ENCODE measurements at places on chromosomes 11 and 22.

DNA sequence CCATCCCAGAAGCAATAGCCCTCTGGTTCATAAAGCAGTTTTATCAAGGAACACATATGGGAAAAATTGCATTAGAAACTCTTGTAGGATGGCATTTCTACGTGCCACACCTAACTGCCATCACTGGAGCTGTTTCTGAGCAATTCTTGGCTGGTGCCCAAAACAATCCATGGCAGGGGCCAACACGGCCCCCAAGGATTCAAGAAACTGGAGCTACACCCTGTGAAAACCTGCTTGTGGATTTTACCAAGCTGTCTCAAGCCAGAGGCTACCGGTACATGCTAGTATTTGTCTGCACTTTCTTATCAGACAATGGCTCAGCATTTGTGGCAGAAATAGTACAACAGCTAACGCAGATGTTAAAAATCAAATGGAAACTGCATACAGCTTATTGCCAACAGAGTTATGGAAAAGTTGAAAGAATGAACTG, 42.4 kb upstream of the GLYAT start:
- DNase-seq = no peak

GRCh38 chr11:58330861-58331260, 28.0 kb downstream of the OR5B17 start:
- peak; percentile 63 for DNase-seq

- DNase-seq = no peak
Observed at GRCh38 chr11:17596310-17596669, 49.2 kb downstream of the OTOG start.

DNA sequence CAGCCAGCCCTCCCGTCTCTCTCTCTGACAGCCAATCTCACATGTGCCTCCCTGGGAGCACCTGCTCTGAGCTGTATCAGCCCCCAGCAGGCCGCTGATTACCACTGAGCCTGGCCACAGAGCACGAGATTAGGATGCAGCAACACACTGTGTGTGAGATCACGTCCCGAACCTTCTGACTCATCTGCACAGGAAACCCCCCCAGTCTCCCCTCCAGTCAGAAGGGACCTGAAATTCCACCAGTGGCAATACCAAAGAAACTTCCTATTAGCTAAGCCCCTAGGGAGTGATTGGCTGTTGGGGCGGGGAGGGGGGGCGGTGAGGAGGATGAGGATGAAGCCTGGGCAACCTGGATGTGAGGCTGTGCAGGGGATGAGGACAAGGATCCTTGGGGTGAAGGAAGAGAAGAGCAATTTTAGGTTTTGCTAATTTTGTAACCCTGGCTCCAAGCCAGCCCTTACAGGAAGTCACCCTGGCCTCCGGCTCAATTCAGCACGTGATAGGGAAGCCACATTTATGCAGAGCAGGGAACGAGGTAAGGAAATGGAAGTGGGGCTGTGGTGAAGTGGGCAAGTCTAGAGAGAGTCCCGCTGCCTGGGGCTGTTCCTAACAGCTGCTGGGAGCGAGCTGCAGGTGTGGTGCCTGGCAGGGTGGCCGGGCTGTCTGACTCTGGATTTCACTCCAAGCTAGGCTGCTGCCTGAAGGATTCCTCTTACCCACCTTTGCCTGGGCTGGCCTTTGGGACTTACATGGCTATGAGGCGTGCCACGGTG, 1.9 kb downstream of the SLC43A3 start:
- peak; percentile 85 for DNase-seq

DNA sequence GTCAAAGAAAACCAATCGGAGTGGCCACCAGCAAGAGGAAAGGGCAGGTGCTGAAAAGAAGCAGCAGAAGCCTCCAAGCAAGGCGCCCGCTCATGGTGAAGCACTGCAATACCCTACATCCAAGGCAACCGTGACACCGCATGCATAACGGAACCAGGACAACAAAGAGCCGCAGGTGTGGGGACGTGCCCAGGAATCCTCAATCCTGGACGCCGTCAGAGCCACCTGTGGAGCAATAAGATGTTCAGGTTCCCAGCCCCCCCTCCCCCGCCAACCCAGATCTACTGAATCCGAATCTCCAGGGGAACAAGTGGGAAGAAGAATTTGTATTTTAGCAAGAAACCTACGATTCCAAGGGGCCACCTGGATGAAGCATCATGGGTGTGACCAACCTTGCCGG, 70.8 kb downstream of the SHANK2 start:
- no peak for DNase-seq

GRCh38 chr11:107606141-107606540, 15.2 kb downstream of the ELMOD1 start:
- DNase-seq = no peak

- DNase-seq = no peak
Observed at GRCh38 chr22:23152238-23153114, 7.2 kb downstream of the RAB36 start.

- peak; percentile 77 for DNase-seq
Observed at GRCh38 chr11:72617080-72617762, 57.0 kb downstream of the PDE2A start.

DNA sequence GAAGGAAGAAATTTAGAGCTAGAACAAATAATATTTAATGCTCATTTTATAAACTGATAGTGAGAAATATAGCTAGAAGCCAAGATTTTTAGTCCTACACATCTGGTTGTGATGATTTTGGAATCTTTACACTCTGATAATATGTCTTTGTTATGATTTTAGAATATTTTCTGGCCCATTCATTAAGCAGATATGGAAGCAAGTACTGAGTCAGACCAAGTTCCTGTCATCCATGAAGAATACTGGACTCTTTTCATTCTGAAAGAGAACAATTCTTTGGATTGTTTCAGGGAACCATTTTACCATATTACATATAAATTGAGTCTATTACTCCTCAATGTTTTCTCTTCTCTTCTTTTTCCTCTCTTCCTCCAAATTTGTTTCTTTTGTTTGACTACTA, 227.4 kb downstream of the TMEM135 start:
- DNase-seq = peak; percentile 64

DNA sequence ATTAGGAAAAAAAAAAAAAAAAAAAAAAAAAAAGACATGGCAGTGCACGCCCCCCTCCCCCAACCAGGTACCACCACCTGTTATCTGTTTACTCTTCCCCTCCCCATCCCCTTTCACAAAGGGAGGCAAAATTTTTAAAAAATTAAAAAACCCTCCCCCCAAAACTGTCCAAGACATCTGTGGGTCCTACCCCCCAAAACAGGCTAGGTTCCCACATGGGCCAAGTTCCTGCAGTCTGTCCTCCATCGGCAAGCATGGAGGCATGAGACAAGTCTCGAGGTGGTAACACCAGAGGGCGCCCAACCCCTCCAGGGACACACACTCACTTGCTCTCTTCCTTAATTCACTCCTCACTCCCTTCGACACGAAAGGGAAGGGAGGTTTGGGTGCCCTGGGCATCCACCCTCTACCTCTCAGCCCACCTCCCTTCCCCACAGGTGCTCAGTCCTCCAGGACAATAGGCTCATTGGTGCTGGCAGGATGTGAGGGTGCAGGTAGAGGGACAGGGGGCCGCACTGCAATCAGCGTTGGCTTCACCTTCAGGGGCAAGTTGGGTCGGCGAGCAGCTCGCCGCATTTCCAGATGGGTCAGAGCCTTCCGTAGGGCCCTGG, 2.2 kb upstream of the TUT1 start:
- DNase-seq = peak; percentile 80

DNA sequence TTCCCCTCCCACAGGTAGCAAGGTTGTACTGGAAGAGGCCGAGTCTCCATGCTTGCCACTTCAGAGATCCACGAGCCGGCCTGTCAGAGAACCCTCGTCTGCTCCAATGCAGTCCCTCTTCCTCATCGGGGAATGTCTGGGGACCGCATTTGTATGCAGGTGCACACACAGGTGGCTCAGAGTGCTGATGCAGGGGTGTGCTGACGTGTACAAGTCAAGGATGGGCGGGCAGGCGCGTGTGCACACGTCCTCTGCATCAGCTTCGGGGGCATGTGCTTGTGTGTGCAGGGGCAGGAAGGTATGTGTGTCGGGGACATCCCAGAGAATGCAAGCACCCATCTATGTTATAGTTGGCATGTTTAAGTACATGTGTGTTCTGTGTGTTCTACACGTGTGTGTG, 49.4 kb downstream of the ELFN2 start:
- no peak for DNase-seq

- no peak for DNase-seq
Observed at GRCh38 chr22:50027639-50028537, 15.3 kb upstream of the IL17REL start.

DNA sequence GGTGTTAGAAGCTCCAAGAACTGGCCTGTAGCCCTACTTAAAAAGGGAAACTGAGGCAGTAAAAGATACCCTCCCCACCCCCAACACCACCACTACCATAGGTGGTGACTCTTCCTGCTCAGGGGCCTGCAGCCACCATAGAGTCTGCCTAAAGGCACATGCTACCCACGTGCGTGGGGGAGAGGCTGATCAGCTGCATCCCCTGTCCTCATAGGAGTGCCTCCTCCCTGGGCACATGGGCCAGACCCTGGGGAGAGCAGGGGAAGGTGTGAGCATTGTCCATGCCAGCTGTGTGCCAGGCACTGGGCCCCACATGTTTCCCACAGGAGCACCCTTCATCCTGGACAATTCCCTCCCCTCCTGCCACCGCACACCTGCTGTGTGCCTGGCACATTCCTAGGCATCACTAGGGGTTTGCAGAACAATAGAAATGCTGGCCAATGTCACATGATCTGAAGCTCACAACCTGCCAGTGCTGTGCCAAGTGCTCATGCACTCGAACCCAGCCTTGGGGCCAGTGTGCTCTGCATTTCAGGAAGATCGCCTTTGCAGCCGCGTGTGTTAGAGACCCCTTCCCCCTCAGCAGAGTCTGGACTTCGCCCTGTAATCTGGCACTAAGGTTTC, 41.7 kb upstream of the GCAT start:
- DNase-seq = no peak

- peak; percentile 6 for DNase-seq
Observed at GRCh38 chr11:107392611-107393010, 65.0 kb downstream of the CWF19L2 start.

DNA sequence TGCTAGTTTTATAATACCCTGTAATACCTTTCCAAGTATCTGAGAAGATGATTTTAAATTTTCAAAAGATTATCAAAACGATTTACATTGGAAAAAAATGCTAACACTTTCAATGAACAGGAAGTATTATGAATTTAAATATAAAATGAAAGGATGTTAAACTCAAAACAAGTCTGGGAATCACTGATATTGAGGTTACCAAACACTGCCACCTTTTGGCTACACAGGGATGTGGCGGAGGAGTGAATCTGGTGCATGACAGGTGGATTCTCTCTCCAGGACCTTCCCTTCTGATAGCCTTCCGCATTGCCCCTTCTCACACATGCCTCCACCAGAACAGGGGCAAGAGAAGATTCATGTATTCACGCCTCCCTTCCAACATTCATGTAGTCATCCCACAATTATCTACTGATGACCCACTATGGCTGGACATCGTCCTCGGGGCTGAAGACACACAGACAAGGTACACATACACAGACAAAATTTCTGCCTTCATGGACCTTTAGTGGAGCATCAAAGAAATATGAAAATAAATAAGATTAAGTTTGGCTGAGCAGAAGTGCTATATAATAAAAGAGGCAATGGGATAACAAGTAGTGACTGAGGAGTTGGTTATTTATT, 34.7 kb downstream of the ATG16L2 start:
- peak; percentile 34 for DNase-seq

DNA sequence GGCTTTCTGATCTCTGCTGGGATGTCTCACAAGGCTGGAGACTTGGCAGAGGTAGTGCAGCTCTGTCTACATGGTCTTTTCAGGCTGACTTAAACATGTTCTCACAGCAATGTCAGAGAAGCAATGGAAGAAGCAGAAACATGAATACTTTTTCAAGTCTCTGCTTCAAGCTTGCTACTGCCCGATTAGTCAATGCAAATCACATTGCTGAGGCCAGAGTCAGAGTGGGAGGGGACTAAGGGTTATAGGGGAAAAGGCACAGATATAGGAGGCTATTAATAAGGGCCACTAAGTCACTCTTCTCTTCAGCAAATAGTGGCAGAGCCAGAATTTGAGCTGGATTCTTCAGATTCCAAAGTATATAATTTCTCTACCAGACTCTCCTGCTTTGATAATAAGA, 390.5 kb downstream of the TMEM135 start:
- DNase-seq = peak; percentile 70

- DNase-seq = no peak
Observed at GRCh38 chr22:21752276-21752675, 16.7 kb upstream of the YPEL1 start.

GRCh38 chr11:37804666-37805065, 1206.6 kb upstream of the RAG2 start:
- no peak for DNase-seq

- DNase-seq = no peak
Observed at GRCh38 chr11:2133241-2134021, 5.8 kb downstream of the IGF2 start.

DNA sequence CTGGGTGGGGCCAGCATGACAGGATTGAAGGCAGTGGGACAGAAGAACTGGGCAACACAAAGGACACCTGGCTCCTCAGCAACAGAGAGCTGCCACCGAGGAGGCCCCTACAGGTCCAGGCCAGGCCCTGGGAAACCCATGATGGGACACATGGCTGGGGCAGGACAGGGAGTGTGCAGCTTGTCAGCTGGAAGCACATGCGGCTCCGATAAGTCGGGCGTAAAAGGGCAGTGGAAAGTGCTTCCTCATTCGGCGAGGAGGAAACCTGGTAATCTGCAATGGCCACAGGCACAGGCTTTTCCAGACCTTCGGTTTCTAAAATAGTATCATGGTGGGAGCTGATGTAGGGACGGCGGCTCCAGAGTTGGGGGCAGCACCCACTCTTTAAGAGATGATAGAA, 16.5 kb downstream of the GNAZ start:
- no peak for DNase-seq

DNA sequence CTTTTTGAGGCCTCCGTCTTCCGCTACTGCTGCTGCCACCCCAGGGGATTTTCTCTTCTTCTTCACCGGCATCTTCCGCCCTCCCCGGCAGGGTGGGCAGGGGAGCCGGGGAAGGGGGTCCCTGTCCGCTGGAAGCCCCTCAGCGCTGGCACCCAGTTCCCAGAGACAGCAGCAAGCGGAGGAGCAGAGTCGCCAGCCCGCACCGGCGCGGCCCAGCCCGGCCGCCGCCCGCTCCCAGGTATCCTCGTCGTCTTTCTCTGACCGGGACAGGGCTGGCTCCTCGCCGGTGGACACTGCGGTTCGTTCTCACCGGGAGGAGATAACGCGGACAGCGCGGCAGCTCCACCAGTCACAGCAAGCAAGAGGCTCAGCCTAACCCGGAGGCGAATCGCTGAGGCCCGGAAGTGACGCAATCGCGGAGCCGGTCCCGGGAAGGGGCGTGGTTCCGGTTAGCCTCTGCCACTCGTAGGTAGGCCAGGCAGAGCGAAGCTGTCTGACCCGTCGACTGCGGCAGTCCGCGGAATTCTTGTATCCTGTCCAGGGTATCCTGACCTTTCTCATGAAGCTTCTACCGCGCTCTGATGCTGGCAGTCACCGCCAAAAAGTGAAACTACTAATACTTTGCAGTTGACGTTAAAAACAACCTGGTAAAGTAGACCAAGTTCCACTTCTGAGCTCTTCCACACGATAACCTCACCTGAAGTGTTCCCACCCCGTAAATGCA, at the start of gene DCUN1D5:
Gene DCUN1D5, minus strand, starts transcription at position 360 of the 724 bp plus-strand sequence. Its CDS starts 288 bp downstream, at position 72.
- DNase-seq = peak; percentile 95

Data from fibroblast of skin of scalp (primary cell).